Pulmonary artery endothelial cell (primary cell): ENCODE measurements at places on chromosomes 12 and 14. TPM values are rescaled to one million over a fixed set of nuclear protein-coding genes. Genes with fewer than 3 reads are reported as not detected.
A peak's percentile ranks its signal among the peaks of the same experiment; 100 is the strongest.

GRCh38 chr12:40691913-40692764 lies at the start of gene CNTN1:
Gene CNTN1 (plus strand): TSS chr12:40692439.
- DNase-seq = no peak

GRCh38 chr12:131862600-131862993 lies 31.8 kb upstream of the ULK1 start:
- no peak for DNase-seq

- DNase-seq = no peak
Measured at GRCh38 chr12:12266389-12266872, 413 bp downstream of the LRP6 start.

GRCh38 chr14:95511687-95512086 lies 4.8 kb downstream of the SYNE3 start:
- DNase-seq = no peak

- no peak for DNase-seq
Measured at GRCh38 chr14:67352055-67352454, 7.5 kb downstream of the ATP6V1D start.

DNA sequence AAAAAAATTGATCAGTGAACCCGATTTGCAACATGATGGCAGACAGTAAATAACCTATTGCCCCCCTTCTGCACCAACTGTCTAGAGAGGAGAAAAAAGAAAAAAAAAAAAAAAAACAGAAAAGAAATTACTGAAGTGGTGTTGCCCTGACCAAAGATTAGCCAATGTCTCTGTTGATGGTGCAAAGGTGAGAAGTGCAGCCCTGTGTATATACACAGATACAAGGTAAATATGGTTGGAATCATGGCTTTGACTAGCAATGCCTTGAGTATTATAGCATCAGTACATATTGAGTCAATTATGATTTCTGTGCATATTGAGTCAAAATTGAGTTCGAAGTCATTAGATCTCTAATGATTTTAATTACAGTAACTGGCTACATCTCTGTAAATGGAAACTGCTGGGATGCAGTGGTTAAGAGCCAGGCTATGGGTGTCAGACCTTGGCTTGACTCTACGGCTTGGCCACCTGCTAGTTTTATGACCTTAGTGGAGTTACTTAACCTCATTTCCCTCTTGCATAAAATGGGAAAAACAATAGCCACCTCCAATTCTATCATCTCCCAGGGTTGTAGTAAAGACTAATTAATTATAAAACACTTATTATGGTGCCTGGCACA lies 51.0 kb downstream of the EGLN3 start:
- DNase-seq = no peak

DNA sequence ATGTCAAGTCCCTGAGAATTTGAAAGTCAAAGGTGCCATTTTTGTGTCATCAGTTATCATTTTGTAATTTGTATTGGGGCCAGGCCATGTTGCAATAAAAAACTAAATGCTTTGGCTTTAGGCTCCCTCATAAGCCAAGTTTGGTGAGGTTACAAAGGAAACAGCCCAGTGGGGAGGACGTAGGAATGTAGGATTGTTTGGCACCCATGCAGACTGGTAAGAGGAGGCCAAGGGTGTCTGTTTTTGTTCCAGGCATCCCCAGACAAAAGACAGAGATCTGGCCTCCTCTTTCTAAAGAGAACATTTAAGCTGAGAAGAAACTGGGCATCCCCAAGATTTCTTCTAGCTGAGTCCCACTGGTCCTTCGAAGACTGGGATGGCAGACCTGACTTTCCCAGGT lies 111.7 kb downstream of the SUDS3 start:
- DNase-seq = no peak

GRCh38 chr12:89162589-89163261 lies 189.6 kb downstream of the DUSP6 start:
- peak; percentile 92 for DNase-seq

DNA sequence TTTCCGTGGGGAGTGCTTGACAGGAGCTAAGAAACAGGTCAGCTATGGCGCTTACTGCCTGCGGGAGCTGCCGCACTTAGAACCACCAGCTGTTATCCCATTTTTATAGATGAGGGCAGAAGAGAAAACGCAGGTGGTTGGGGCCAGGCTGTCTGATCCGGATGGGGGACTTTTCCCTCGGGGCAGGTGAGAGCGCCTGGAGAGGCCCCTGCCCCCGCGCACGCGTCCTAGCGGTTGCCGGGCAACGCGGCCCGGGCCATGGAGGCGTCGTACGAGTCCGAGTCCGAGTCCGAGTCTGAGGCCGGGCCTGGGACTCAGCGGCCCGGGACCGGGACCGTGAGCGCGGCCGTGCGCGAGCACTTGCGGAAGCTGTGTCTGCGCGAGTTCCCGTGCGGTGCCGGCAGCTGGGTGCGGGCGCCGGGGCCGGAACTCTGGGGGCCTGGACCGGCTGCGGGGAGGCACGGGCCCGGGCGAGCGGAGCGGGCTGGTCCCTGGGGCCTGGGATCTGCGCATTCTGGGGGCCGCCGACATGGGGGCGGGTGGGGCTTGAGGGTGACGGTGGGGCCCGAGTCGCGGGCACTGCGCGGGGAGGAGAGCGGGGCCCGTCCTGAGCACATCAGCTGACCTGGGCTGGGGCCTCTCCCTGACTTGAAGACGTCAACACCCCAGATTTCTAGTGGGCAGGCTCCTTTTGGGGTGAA lies at the start of gene LRRC43:
Gene LRRC43, plus strand, starts transcription at position 237 of the 701 bp plus-strand sequence. Its CDS starts 22 bp downstream, at position 259.
- DNase-seq = no peak

- DNase-seq = peak; percentile 48
Measured at GRCh38 chr14:85415015-85415712, 114.8 kb upstream of the FLRT2 start.

DNA sequence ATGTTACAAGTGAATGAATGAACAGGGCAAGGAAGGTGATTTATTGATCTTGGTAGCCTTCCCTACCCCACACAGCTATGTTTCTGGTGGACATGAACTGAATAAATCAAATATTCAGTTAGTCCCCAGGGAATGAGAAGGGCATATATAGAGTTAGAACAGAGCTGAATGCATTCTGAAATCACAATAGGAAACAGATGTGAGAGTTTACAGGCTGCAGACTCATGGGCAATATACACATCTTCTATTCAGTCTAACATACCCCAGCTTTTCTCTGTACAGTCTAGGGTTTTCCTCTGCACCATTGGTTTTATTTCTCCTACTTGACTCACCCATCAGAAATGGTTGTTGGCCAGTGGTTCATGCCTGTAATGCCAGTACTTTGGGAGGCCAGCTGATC lies 7.3 kb upstream of the STX2 start:
- DNase-seq = no peak

GRCh38 chr12:47071241-47071852 lies 8.1 kb upstream of the PCED1B start:
- no peak for DNase-seq

DNA sequence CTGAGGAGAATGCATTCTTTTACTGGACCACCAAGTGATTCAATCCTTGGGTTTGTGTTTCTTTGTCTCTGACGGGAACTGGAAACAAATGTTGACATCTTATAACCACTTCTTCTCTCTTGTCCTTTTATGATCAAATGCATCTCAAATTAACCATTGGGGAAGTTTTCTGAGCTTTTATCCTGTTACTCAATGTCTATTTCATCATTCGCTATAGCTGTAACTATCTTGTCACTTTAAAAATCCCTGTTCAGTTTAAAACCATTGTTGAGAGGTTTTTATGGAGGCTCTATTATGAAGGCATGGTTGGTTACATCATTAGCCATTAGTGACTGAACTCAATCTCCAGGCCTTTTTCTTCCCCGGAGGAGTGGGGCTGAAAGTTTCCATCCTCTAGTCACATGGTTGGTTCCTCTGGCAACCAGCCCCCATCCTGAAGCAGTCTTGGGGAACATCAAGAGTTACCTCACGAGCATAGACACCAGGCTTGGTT lies 2.7 kb upstream of the CLEC6A start:
- no peak for DNase-seq

DNA sequence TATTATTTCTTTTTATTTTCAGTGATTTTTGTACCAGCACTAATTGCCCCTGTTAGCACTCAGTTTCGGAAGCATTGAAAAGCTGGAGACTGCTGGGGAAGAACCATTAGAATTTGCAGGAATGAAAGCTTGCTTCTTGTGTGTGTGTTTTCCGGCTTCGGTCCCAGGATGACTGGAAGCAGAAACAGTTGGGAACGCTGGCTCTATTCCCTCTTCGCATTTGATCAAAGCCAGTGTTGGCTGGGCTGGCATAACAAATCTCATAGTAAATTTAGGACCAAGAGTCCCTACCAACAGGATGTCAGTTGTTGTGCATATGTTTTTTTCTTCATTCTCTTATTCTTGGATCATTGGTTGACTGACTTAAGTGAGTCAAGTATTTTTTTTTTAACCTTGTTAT lies 53.6 kb upstream of the TRAF3 start:
- DNase-seq = no peak

- DNase-seq = no peak
Measured at GRCh38 chr14:100146531-100147091, 12.8 kb downstream of the DEGS2 start.

DNA sequence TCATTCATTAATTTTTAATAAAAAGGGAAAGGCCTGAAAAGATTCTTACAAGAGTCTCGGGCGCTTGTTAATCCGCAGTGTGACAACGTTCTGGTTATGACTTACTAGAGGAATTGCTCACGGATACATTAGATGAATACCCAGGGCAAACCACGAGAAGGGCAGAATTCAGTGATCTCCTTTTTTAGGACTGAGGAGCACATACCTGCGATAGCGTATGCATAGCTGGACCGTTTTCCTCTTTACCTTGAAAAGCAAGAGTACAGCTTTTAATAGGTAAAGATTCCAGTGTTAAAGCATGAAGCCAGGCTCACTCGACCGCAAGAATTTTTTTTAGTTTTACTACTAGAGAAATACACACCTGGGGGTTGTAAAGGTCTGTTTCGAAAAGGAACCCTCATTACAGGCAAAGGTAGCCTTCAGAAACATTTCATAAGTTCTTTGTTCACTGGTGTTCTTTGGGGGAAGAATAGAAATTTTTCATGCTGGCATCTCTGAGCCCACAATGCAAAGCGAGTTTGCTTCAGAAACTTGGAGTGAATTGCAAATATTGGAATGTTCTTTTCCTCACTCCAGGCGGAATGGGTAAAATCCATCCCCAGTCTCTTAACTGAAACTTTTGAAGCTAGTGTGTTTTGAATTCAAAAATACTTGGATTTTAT lies 953 bp downstream of the MAPK1IP1L start:
- no peak for DNase-seq

DNA sequence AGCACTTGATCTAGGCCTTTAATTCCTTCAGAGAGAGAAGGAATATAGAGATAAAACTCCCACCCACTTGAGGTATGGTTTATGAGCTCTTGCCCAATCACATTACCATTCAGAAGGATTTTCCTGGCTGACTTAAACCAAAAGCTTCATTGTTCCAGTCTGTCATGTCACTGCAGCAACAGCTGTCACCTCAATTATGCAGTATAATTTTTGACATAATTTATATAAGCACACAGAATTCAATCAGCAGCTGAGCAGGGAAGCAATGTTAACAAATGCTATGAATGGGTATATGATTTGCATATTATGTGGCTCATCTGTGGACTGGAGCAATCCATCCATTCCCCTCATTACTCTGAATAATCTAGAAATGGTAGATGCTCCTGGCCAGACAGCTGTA lies 40.3 kb downstream of the CBX5 start:
- DNase-seq = no peak

GRCh38 chr12:49903700-49904423 lies at the start of gene FAIM2:
Gene FAIM2 (minus strand): TSS chr12:49903900. CDS start chr12:49903792, 108 bp downstream.
- no peak for DNase-seq

- DNase-seq = no peak
Measured at GRCh38 chr12:106527356-106527755, 55.4 kb upstream of the RFX4 start.

DNA sequence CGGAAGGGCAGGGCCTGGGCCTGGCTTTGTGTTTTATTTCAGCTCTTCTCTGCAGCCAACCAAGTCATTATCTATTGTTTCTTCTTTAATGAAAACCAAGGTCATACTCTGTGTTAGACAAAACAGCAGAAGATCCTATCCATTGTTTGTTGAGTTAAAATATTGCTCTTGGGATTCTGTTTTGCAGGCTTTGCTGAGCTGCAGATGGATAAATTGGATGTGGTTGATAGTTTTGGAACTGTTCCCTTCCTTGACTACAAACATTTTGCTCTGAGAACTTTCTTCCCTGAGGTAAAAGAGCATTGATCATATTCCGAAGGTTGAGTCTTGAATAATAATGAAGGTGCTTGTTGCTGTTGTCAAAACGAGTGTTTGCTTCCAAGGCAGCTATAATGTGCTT lies 106.6 kb downstream of the PLXNC1 start:
- DNase-seq = no peak

DNA sequence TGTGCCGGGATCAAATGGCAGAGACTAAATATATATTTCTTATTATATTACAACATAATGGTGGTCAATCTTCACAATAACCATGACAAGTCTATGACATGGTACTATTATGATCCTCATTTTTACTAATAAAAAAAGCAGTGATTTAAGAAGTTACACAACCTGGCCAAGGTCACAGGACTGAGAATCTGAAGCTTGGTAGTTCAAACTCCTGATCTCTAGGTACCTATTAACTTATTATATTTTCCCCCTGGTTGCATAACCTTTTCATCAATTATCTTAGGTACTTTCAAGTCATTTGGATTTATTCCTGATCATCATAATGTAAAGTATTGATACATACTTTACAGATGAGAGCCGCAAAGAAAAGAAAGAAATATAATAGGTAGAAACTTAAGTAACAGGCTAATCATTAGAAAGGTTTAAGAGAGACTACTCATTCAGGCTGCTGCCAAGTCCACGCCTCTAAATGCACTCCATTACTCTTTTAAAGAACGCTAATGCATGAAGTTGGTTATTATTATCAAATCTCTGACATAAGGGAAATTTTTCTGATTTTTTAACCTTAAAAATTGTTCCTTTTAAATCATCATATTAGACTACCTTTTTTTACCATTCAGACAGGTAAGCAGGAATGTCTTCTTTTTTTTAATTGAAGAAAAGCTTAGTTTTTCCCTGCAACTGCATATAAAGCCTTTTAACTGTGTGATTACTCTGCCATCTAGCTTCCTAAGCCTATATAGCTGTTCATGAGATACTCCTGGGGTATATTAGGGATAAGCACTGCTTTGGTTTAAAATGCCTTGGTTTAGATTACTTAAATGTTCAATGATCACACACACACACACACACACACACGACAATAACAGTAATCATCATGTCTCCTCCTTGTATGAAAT lies 35.6 kb downstream of the RPS29 start:
- no peak for DNase-seq

DNA sequence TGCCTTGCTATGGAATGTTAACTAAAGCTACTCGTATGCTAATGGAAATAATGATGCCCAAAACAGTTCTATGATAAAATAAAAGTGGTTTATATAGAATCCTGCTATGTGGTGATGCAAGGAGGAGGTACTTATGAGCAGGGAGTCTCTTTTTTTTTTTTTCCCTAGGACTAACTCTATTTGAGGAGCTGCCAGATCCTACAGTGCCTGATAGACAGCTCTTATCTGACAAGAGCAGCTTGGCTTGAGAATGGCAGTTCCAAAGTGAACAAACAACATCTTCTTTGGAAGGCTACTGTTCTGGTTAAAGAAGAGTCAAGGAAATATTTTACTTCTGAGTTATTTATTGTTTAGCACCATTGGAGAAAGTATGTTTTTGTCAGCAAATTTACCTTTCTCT lies 10.2 kb upstream of the ACSM4 start:
- DNase-seq = no peak

Gene IAPP
- total RNA-seq = not detected in 2 replicates

Gene KRT6A
- total RNA-seq = 0.79 and 12.6 TPM in 2 replicates

Gene CCDC196
- not detected in 2 replicates for total RNA-seq

Gene IPO4
- 57.2 and 58.4 TPM in 2 replicates for total RNA-seq
